ENCODE measurements at places on chromosomes 1 and 21.
A peak's percentile ranks its signal among the peaks of the same experiment; 100 is the strongest.

GRCh38 chr1:75412616-75413015, 198.3 kb downstream of the SLC44A5 start:
- no peak for DNase-seq

- DNase-seq, result no peak
These were observed 3.7 kb downstream of the LYPLAL1 start for GRCh38 chr1:219177363-219177762.

- no peak for DNase-seq
These were observed 272.6 kb upstream of the FMN2 start for GRCh38 chr1:239819096-239819495.

- peak; percentile 60 for DNase-seq
These were observed at the start of gene CNIH3 for GRCh38 chr1:224615861-224616755. CNIH3 (plus strand) TSS chr1:224616317; CDS start chr1:224617175, 858 bp downstream.

Measured in suppressor macrophage treated with lipopolysaccharide for 4 hours (primary cell).